ENCODE measurements at places on chromosomes 12 and 14.
A peak's percentile ranks its signal among the peaks of the same experiment; 100 is the strongest.

GRCh38 chr12:32010631-32011336, 51.6 kb downstream of the RESF1 start:
- no peak for DNase-seq

DNA sequence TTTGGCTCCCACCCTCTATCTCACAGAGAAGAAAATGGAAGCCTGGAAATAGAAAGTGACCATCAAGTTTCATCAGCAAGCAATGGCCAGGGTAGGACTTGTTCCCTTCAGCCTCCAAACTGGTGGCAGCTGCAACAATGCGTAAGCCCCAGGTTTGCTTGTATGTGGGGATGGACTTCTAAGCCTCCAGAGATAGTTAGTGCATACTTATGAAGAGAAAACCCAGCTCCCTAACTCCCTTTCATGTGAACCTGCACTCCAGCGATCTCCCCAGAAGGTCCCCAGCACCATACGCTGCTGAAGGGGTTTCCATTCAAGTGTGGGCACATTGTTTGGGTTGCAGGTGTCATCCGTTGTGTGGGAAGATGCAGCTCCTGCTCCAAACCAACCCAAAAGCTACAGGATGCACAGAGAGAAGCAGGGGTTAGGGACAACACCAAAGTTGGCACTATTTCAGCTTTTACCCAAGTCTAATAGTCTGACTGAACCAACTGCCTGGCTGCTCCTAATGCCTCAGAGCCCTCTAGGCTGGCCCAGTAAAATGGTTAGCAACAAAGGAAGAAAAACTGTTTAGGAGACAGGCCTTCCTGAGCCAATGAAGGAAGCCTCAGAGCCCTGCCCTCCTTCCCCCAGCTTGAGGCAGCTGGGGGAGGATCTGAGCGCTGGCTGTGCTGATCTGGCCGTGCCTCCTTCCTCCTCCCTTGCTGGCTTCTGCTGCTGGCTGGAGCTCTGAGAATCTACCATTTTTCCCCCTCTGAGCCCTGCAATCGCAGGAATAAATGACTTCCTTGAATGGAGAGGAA, 12.3 kb downstream of the ZFP36L1 start:
- no peak for DNase-seq

DNA sequence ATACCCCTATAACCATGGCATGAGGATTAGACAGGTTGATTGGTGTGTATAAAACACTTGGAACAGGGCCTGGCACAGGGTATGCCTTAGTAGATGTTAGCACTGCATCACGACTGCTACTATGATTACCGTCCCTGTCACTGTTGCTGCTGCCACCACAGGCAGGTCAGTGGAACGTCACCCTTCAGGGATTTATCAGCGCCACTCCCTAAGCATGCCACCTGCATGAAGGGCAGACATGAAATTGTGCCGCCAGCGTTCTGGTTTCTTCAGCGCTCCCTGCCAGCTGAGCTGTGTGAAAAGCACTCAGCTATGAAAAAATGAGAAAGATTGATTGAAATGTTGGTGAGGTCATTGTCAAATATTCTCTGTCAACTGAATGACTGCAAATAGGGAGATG, 477.0 kb downstream of the DPF3 start:
- peak; percentile 1 for DNase-seq

- DNase-seq: no peak
Measured at GRCh38 chr14:92907316-92907911, 15.5 kb upstream of the CHGA start.

- no peak for DNase-seq
Measured at GRCh38 chr12:119374635-119375034, 40.1 kb downstream of the CCDC60 start.

DNA sequence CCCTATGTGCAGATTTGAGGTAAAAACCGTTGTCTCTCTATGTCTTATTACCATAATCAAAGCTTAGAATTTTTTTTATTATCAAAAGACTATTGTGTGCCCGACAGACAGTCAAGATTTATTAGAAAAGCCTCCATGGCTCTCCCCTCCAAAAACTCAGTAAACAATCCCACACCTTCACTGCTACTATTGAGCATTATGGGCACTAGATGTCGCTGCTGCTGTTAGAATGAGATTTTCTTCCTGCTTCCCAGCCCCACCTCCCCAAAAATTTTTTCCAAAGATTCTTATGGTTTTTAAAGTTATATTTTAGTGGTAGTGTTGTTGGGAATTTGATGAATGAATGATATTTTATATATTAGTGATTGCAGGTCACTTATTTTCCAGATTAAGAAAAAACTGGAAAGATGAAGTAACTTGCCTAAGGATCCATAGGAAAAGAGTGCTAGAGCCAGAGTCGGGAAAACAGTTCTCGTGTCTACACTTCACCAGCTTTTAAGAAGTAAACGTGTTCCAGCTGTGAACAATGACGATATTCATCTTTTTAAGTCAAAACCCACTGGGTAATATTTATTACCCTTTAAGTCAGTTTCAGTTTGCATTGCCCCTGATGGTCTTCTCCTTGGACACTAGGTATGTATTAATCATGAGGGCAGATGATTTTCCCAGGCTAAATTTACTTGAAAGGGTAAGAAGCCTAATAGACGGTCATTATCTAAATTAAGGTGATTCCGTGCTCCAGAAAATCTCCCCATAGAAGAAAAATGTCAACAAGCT, 12.2 kb upstream of the FOXG1 start:
- DNase-seq: no peak

- no peak for DNase-seq
Measured at GRCh38 chr12:47302111-47302671, 222.4 kb upstream of the AMIGO2 start.

DNA sequence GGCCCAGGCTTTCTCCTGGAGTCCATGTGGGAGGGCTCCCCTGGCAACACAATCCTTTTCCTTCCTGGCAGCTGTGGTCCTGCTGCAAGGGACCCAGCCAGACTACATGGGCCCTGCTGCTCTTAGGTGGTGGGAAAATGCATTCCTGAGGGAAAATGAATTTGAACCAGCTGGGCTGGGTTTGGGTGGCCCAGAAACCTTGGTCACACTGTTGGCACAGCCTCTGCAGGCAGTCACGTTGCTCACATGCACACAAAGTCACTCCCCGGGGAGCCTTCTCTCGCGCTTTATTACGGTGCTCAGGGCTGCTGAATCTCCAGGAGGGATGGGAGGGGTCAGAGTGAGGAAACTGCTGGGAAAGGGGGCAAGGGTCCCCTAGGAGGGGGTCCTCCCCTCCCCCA, 17.2 kb downstream of the PLEKHG3 start:
- DNase-seq: no peak

DNA sequence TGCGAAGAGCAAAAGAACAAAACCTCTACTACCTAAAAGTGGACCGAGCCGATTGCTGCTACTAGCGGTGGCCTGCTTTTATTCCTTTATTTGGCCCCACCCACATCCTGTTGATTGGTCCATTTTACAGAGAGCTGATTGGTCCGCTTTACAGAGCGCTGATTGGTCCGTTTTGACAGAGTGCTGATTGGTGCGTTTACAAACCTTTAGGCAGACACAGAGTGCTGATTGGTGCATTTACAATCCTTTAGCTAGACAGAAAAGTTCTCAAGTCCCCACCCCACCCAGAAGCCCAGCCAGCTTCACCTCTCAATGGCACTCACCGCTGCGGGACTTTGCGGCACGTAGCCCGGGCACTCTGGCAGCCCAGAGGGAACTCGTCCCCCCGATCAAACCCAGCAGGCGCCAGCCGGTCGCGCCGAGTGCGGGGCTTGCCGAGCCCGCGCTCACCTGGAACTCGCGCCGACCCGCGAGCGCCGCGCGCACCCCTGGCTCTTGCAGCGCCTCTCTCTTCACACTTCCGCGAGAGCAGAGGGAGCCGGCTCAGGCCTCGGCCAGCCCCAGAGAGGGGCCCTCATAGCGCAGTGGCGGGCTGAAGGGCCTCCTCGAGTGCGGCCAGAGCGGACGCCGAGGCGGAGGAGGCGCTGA, 8.7 kb upstream of the FGD4 start:
- DNase-seq: peak; percentile 44

GRCh38 chr14:77007183-77007974, 21.1 kb downstream of the IRF2BPL start:
- DNase-seq: no peak

DNA sequence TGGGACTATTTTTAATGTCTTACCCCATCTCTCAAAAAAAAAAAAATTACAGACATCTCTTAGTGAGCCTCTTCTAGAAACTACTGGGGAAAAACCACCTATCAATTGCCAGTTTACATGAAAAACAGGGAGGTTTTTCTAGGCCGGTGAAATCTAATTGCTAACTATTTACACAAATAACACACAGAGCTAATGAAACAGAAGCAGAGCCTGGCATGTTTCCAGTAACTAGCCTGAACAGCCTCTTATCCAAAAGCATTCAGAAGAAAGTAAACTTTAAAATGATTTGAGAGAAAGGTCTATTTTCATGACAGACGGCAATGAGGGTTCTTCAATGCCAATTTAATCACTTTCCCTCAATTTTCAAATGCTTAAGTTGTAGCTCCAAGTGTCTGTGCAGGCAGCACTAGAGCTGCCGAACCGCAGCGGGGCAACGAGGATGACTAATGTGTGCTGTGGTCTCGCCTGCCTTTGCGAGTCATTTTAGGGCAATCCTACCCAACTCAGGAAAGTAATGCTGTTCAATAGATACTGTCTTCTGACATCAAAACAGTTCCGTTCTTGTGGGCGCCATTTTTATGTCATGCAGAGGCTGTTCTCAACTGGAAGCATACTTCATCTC, 84.6 kb downstream of the SETD3 start:
- DNase-seq: no peak

DNA sequence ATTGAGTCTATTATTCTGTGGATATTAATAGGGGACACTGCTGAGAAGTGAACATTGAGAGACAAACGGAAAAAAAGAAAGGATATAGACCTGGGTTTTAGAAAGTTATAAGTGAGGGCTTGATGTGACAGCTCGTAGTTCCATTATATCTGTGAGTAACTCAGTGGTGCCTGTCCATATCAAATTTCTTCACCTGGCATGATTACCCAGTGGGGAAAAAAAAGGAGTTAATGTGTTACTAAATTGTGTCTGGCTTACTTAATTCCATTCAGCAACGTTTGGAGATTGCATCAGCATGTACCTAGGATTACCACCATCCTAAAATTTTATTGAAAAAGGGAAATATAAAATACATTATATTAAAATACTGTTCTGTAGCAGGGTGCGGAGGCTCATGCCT, 1249.9 kb downstream of the SLC16A7 start:
- no peak for DNase-seq

GRCh38 chr14:39876916-39877315, 444.7 kb upstream of the FBXO33 start:
- DNase-seq: no peak

DNA sequence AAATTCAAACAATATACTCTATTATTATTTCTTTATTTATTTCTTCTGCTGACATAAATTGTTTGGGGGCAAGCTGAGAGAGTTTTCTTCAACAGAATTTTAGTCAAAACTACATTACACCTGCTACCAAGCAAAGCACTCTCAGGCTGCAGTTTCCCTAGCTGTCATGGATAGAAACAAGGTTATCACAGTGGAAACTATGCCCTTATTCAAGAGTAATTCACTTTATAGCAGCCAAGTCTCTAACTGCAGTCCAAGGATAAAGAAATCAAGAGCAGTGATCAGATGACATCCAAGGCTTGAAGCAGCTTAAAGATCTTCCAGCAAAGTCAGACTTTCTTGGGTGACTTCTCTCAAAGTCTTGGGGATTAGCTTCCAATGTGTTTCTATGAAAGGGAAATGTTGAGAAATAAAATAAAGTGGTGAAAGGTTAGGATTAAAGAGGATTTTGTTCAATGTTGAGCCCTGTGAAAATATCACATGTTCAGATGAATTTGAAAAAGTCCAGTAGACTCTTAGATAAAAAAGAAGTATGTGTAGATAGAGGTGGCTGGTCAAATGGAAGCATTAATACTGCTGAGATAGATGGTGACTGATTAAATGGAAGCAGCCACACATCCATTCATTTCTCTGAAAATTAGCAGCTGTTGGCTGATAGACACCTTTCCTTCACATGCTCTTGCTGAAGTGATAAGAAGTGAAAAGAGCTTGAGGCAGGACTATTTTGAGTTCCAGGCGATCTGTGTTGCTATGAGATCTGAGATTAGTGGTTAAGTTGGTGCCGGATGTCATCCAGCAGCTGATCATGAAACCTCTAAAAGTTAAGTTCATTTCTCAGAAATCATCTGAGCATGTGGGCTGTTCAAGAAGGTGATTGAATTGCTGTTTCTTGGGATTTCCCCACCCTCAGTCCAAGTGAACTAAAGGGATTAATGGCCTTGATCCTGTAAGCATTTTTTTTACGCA, 257.8 kb upstream of the BTG1 start:
- DNase-seq: no peak

- DNase-seq: no peak
Measured at GRCh38 chr14:92726135-92726932, 22.1 kb downstream of the LGMN start.

- DNase-seq: peak; percentile 87
Measured at GRCh38 chr14:23094666-23095195, at the start of gene ACIN1. TSS of gene ACIN1 (minus strand) at chr14:23095136. CDS start at chr14:23095112, 24 bp downstream.

DNA sequence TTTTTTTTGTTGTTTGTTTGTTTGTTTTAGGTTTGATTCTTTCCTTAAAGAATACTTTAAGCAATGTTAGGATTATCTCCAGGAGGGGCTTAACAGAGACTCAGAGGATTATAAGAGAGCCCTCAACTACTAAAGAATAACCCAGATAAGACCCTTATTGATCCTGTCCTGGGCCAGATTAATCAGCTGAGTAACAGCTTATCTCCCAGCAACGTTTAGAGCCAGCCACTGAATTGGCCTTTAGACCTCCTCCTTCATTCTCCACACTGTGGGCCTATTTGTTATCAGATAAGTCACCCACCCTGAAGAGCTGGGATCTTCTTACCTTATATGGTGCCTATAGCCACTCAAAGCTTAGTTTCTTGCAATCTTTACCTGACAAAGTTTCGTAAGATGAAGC, 71.1 kb downstream of the FIGNL2 start:
- DNase-seq: no peak

DNA sequence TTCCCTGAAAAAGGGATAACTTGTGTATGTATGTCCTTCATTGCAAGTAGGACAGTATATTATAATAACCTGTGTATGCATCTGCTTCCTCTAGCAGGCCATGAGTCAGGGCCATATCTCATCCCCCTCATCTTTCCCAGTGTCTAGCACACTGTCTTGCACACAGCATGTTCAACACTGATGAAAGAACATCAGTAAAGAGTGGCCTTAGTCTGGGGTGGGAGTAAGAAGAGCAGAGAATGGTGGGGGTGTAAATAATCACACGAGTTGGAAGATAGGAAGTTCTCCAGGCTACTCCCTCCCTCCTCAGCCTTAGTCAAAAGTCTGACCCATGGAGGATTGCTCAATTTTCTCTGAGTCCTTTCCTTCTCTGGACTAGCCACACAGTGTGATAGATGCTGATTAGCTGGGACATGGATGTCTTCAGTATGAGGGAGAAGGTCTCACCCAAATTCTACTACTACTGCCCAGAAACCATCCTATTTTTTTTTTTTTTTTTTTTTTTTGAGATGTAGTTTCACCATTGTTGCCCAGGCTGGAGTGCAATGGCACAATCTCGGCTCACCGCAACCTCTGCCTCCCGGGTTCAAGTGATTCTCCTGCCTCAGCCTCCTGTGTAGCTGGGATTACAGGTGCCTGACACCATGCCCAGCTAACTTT, 14.6 kb upstream of the SP1 start:
- DNase-seq: peak; percentile 62

- DNase-seq: no peak
Measured at GRCh38 chr12:57842342-57843294, 3.9 kb downstream of the CTDSP2 start.
